GM04504 (cell line): ENCODE measurements at places on chromosomes 1 and 21.
A peak's percentile ranks its signal among the peaks of the same experiment; 100 is the strongest.

DNA sequence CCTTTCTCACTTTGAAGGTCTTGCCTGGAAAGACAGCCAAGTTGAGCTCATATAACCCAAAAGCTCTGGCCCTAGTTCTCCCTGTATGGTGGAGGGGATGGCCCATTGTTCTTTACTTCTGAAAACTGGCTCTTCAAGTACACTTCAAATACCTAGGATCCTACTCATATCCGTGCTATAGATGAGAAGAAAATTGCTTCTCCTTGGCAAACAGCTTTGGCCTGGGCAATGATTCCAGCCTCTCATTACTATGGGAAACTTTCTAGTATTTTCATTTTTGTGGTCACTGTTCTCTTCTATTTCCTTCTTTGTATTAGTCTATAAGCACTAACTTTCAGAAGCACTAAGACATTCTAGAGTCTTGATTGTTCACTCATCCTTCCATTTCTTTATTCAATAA, 53.7 kb downstream of the ZNF697 start:
- peak; percentile 19 for DNase-seq

DNA sequence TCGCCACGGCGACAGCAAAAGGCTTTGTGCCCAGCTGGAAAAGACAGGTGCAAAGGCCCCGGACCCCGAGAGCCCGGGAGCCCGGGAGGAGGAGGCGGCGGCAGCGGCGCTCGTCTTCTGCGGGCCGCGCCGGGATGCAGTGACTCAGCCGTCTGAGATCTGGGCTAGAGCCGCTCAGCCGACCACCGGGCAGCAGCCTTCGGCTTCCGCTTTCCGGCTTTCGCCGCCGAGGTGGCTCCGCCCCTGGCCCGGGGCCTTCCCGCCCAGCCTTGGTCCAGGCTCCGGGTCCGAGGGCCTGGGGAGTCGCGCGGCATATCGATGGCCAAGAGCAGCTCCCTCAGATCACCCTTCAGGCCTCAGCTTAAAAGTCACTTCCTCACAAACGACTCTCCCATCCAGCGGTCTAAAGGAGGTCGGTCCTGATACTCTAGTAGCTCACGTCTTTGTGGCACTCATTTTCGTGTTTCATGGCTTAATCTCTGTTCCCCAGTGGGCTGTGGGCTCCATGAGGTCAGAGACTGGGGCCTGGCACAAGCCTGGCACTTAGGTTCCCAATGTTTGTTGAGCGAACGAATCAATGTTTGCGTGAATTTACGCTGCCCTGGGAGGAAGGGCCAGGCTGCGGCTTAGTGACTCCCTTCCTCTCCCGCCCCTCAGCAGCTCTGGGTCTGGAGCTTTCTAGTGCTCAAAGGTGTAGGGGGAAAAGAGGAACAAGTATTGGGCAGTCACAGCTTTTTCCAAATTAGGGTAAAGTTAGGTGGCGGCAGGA, at the start of gene PHTF1:
Gene PHTF1, minus strand, starts transcription at position 154 of the 769 bp plus-strand sequence. CDS start 783 bp downstream, outside the sequence.
- peak; percentile 51 for DNase-seq

- peak; percentile 22 for DNase-seq
These were observed 139.8 kb downstream of the ADSS2 start for GRCh38 chr1:244311784-244312532.

DNA sequence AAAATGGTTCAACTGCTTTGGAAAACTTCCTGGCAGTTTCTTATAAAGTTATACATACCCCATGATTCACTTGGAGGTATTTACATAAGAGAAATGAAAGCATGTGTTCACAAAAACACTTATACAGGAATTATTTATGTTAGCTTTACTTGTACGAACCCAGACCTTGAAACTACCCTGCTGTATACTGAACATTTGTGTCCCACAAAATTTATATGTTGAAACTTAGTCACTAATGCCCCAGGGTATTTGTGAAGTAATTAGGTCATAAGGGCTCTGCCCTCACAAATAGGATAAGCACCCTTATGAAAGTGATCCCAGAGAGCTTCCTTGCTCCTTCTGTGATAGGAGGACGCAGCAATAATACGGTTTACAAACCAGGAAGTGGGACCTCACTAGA, 42.7 kb upstream of the B3GALT2 start:
- no peak for DNase-seq

DNA sequence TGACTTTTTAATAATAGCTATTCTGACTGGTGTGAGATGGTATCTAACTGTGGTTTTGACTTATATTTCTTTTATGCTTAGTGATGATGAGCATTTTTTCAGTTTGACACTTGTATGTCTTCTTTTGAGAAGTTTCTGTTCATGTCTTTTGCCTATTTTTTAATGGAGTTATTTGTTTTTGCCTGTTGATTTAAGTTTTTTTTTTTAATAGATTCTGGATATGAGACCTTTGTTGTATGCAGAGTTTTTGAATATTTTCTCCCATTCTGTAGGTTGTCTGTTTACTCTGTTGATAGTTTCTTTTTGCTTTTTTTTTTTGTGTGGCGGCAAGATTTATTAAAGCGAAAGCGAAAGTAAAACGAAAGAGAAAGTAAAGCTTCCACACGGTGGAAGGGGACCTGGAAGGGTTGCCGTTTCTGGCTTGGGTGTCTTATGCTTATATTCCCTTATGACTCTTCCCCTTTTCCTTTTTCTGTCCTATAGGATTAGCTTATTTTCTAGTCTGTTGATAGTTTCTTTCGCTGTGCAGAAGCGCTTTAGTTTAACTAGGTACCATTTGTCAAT, 67.6 kb downstream of the TBX19 start:
- DNase-seq, result no peak

- DNase-seq, result no peak
These were observed 42.6 kb downstream of the CCDC18 start for GRCh38 chr1:93223023-93223675.

DNA sequence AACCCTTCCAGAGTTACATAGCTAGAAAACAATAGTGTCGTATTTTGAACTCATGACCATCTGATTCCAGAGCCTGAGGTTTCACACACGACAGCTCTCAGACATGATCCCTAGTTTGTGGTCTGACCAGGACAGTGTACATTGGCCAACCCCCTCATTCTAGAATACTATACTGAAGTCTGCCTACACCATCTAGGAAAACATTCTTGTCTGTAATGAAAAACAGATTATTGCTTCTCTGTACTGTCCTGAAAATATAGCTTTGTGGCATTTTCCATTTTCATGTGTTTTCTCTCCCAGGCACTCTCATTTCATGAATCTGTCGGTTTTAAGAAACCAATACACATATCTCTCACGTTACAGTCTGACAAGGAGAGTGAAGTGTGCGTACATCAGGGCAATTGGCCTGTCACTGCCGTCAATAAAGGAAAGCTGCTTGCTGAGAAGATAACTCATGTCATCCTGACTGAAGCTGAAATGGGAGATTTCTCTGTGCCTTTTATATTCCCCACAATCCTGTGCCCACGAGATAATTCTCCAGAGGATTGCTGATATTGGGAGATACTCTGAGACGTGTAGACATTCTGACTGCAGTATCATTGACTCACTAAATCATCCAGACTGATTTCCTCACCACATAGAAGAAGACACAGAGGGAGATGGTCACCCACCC, 585.6 kb downstream of the PLPP3 start:
- DNase-seq, result no peak

GRCh38 chr1:152942161-152942560, 4.8 kb upstream of the SPRR5 start:
- DNase-seq, result no peak

DNA sequence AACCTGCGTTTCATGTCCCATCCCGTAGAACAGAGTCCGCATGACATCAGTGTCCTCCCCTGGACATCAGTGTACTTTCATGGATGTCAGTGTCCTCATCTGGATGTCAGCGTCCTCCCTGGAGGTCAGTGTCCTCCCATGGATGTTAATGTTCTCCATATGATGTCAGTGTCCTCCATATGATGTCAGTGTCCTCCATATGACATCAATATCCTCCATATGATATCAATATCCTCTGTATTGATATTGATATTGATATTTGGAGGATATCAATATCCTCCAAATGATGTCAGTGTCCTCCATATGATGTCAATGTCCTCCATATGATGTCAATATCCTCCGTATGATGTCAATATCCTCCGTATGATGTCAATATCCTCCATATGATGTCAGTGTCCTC, 284.9 kb downstream of the AJAP1 start:
- DNase-seq, result no peak

GRCh38 chr1:212959266-212960220, 9.2 kb downstream of the VASH2 start:
- no peak for DNase-seq

DNA sequence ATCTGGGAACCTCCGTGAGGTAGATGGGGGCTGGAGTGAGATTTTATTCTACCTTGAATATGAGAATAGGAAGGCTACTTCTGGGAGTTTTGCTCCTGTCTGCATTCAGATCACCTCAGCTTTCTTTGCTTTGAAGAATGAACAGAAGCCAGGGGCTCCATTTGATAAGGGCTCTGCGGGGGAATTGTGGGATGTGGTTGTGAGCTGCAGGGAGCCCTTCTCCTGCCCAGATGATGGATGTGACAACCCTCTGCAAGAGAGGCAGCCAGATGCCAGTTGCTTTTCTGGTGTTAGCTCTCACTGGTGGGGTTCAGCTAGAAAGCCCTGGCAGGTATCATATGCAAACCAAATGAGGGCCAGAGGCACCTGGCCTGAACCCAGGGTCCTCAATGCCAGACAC, 21.5 kb downstream of the IER5 start:
- DNase-seq, result no peak

DNA sequence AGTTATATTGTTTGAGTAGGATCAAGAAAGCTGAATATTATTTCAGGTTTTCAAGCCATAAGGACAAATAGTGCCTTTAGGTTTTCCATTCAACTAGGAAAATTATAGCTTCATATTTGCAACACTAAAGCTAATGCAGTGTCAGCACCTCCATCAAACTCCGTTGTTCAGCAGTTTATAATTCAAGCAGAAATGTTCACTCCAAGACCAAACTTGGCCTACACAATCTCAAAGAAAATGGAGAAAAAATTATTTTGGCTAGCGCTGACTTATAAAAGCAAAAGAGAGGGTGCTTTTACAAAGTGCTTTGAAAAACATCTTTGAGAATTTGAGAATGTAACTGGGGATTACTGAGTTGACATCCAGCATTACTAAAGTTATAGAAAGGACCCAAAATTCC, 1.4 kb downstream of the SPAG17 start:
- DNase-seq, result no peak

DNA sequence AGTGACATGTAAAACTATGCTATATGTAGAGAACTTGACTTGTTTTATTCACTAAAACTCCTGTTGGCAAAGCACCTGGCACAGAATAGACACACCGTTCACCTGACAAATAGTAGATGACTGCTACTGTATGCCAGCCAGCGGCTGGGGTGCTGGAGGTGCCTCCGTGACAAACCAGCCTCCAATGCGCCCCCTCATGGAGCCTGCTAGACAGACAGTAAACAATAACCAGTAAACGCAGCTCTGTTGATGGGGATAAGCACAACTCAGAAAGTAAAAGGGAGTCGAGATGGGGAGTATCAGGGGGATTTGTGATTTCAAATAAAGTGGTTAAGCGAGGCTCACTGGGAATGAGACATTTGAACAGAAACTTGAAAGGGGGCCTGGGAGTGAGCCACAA, 107.2 kb downstream of the PRDM2 start:
- DNase-seq, result no peak

DNA sequence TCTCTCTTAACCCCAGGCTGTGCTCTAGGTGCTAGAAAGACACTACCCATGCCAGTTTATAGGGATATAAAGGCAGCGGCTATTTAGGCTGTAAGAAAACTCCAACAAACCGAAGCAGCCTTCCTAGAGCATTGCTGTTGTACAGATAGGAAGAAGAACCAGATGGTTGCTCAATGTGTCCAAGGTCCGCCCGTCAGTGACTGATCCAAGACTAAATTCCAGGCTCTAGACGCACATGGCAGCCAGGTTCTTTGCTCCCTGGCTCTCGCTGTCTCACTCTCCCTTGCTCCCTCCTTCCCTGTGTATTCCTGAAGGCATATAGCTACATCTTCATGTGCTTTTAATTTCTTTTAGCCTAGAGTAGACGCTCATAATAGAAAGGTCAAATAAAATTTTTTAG, 303.4 kb downstream of the KIF26B start:
- DNase-seq, result peak; percentile 62

DNA sequence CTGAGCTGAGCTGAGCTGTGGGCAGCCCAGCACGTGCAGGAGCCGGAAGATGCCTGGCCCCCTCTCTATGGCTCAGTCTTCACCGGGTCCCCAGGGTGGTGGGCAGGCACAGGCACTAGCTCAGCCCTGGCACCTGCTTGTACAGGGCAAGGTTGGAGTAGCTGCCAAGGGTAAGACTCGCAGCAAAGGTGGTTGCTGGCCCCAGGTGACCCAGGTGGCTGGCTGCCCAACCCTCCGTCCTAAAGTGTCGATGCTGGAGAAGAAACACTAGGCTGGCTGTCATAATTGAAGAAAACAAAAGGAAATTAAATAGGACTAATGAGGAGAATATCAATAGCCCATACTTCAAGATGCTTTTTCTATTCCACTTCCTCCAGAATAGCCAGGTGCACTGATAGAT, 77.1 kb upstream of the ACTL8 start:
- no peak for DNase-seq

DNA sequence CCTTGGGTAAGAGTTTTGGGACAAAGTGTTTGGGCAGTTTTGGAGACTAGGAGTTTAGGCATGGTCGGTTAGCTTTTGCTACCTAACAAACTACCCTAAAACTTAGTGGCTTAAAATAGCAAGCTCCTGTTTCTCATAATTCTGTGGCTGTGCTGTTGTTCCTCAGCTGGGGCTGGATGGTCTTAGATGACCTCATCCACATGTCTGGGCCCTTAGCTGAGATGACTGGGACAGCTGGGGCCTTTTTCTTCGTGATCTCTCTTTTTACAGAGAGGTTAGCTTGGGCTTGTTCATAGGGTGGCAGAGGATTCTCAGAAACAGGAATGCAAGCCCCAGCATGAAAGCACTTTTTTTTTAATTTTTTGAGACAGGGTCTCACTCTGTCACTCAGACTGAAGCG, 6.6 kb downstream of the ATP1A4 start:
- DNase-seq, result no peak

DNA sequence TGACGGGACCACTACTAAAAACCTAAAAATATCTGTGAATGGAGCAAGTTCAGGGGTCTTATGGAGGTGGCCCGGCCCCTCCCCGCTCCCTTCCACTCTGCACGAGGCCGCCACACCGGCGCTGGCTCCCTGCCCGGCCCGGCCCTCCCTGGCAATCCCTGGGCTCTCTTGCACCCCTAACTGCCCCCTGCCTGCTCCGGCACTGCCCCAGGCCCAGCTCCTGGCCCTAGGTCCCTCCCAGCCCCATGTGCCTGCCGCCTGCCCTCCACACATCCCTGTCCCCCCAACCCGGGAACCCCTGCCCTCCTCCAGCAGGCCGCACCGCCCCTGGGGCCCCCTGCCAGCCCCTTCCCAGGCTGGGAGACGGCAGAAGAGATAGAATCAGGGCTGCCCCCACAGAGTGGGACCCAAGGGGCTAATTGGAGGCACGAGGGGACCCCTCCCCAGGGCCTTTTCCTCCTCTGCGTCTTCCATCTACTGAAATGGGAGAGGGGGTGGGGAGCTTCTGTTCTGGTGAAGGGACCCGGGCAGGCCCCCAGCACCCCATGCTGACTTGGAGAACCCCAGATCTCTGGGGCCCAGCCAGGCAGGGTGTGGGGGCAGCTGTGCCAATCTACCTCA, 9.3 kb upstream of the CTRC start:
- DNase-seq, result no peak
